DMS79 treated with DMSO at 0.1 percent for 48 hours (cell line): ENCODE measurements at places on chromosomes 5 and 9.
A peak's percentile ranks its signal among the peaks of the same experiment; 100 is the strongest.

GRCh38 chr9:36251428-36251827 is 6.8 kb downstream of the GNE start:
- no peak for DNase-seq

- DNase-seq, result no peak
These were observed 178.1 kb upstream of the IL12B start for GRCh38 chr5:159508344-159508743.

DNA sequence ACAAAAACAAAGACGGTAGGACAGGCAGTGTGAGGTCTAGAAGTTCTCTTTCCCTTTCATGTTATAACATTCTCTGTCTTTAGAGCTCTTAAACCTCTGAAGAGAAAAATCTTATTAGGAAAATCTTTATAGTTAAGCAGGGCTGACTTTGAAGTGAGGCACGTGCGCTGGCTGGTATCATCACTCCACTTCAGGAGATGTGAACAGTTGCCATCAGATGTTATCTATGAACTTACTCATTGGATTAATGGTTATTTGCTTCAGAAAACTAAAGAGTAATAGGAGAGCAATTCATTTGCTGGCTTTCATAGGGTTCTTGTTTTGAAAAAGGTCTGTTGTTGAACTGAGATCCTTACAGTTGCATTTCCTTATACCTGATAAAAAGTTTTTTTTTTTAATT is 25.7 kb downstream of the LRRTM2 start:
- no peak for DNase-seq

GRCh38 chr9:38419181-38419580 is 5.1 kb downstream of the IGFBPL1 start:
- DNase-seq, result peak; percentile 72

DNA sequence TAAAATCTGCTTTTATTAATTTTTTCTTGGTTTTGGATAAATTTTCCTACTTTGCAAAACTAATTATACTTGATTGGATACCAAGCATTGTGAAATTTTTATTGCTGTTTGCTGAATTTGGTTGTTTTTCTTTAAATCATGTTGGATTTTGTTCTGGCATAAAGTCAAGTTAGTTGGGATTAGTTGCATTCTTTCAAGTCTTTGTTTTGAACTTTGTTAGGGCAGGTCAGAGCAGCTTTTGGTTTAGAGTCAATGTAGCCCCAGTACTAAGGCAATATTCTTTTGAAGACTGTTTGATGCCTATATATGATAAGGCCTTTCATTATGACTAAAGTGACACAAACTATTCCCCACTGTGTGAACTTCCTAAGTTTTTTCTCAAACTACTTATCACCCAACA is 531.1 kb downstream of the RASEF start:
- DNase-seq, result no peak

GRCh38 chr5:139689631-139690063 is 41.5 kb downstream of the CXXC5 start:
- no peak for DNase-seq

GRCh38 chr9:94042516-94043360 is 41.5 kb upstream of the PTPDC1 start:
- no peak for DNase-seq

DNA sequence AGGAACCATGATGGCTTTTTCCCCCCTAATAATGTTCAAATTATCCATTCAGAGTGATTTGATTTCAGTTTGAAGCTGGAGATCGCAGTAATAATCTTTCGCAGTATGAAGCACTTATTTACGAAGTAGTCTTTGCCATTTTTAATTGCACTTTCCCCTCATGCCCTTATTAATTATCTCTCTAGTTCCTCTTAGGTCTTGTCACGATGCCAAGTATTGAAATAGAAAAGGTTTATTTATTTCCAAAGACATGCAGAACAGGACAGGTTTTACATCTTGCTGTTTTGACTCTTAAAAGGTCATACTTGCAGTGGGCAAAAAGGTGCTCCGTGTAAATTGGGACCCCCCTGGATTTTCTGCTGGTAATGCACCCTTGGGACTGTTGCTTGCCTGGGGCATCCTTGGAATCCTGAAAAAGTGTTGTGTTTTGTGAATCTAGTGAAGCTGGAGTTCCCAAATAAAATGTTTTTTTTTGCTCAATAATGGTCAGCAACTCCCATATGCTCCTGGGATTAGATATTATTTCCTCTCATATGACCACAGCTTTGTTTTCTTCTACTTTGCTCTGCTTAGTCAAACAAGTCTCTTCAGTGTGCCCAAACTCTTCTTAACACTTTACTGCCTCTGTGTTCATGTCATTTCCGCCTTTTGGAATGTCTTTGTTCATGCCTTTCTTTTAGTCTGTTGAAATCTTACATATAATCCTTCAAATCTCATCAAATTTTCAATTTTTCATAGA is 278.3 kb downstream of the TMEM38B start:
- DNase-seq, result no peak

- DNase-seq, result peak; percentile 93
These were observed 65.0 kb downstream of the UGCG start for GRCh38 chr9:111961575-111961974.

DNA sequence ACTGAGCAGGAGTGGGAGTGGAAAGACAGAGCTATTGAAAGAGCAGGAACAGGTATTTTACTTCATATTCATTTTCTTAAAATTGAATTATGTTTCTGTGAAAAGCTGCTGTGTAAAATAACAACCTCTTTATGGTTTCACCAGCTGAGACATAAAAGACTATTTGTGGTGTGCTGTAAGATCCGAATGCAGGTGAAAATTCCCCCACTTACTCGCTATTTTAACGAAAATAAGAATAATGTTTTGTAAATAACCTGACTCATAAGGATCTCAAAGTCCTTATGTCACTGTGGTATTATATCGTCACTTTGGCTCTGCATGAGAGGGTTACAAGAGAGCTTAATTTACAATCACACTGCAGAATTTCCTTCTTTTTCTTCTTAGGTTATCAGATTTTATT is 65.3 kb upstream of the NFIB start:
- no peak for DNase-seq

DNA sequence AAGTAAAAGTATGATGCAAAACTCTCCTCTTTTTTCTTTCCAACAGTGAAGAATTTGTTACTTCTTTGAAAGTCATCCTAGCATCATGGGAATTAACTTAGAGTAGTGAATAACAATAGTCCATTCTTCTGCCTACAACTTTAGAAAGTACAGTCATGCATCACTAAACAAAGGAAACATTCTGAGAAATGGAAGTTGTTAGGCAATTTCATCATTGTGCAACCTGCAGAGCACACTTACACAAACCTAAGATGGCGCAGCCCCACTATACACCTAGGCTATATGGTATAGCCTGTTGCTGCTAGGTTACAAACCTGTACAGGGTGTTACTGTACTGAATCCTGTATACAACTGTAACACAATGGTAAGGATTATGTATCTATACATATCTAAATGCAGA is 1209.3 kb upstream of the C9orf72 start:
- no peak for DNase-seq

- no peak for DNase-seq
These were observed 98.2 kb downstream of the OTULIN start for GRCh38 chr5:14762549-14763216.

GRCh38 chr5:111962906-111963305 is 205.9 kb upstream of the NREP start:
- no peak for DNase-seq

- no peak for DNase-seq
These were observed 20.1 kb downstream of the LHFPL2 start for GRCh38 chr5:78628270-78628992.

GRCh38 chr5:79697222-79698170 is 7.9 kb downstream of the CMYA5 start:
- no peak for DNase-seq

DNA sequence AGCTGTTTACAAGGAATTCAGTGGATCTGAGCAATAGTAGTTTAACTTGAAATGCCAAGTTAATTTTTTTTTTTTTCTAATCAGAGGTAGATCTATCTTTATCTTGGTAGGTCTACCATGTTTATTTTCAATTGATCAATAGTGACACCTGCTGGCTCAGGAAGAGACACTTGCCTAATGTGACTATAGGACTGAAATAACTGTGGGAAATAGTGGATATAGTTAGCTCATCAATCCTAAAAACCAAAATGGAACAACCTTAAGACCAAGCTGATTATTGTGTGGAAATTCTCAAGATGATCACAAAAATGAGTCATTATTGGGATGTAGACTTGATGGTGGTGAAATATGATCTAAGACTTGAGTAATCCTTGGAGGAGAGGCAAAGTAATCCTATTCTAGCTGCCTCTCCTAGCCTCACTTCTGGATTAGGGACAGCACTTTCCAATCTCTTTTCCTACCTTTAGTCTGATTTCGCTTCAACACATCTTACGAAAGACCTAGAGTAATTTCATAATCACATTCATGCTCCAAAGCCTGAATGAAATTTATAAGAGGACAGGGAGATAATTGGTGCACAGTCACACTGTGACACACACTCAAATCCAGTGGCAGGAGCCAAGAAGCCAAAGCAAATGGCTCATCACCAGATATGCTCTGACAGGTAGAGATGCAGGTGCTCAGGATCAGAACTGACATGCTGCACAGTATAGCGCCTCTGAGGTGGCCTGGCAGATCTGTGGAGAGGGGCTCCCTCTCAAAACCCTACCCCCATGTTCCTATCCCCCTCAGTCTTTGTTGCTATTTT is 156.3 kb downstream of the HMHB1 start:
- DNase-seq, result peak; percentile 1

GRCh38 chr5:137778772-137779564 is 24.8 kb upstream of the HNRNPA0 start:
- peak; percentile 6 for DNase-seq

DNA sequence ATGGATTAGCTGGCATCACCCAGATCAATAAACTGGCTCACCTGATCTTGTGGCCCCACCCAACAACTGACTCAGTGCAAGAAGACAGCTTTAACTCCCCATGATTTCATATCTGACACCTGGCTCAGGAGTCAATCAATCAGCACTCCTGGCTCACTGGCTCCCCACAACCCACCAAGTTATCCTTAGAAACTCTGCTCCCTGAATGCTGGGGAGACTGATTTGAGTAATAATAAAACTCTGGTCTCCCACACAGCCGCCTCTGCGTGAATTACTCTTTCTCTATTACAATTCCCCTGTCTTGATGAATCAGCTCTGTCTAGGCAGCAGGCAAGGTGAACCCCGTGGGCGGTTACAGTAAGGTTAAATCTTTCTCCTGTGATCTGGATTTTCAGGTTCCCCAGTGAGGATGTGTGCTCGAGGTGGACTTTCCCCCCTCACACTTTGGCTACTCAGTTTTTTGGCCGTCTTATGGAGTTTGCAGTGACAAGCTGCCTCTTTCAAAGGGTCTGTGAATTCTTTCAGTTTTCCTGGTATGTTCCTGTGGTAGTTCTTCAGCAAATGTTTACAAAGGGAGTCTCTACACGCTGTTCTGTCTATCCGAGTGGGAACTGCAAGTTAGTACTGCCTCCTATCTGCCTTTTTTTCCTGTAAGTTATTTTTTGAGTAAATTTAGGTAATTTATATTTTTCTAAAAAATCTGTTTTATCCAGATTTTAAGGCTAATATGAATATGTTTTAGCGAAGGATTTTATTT is 500.2 kb upstream of the NUDT12 start:
- DNase-seq, result no peak

- no peak for DNase-seq
These were observed 12.2 kb upstream of the HSPB3 start for GRCh38 chr5:54443270-54443669.

DNA sequence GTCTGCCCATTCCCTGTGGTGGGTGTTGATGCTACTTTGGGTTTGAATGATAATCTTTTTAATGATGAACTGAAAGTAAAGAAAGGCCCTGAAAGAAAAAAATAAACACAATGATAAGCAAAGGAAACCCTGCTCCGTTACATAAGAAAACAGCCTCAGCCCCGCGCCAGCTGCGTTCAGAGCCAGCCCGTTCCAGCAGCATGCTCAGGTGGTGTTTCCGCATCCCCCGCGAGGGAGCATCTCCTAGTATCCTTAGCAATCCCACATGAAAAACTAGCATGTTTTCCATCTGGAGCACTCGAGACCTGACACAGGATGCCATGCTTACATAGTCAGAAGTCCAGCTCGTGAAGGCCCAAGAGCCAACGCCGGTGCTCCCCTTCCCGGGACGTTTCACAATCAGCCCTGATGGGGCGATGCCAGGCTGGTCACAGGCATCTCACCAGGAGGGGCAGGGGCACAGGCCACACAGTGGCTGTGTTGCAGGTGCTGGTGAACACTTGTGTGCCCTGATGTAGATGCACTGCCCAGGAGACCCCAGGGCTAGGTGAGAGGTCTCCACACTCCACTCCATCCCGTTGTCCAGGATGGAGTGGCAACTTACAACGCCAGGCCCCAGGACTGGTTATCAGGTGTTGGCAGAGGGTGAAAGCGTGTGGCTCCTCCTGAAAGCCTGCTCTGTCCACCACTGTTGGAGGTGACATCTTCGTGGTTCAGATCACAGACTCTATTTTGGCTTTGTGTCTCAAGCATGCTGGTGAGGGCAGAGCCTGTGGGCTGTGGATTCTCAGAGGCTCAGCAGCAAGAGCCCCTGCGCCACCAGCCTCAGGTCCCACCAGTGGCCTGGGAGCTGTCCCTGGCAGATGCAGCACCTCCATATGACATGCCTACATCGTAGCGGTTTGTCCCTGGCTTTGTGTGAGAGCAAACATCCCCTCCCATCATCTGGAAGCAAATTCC is 246.8 kb upstream of the IRX1 start:
- no peak for DNase-seq

DNA sequence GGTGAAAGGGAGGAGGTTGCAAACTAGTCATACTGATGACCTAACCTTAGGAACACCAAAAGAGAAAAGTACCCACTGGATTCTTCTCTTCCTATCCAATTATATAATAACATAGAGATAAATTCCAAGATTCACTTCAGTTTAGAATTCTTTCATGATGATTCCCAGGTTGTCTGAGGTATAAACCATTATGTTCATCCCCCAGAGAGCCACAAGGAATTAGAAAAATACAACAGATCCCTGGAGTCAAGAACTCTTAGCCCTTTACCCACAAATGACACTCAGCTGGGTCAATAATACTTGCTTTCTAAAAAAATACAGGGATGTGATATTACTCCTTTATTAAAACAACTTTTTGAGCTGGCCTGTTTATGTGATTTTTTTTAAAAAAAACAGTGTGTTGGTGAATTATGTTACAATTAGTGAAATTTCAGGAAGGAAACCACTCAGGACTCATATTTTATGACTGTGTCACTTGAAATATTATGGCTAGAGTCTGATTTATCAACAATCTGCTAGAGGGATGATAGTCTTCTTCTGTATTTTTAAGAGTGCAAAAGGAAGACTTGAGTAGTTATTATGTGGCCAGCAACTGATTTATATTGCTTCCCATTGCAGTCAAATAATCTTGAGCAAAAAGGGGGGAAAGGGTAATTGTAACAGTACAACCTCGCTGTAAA is 338.2 kb downstream of the NFIB start:
- DNase-seq, result peak; percentile 87

DNA sequence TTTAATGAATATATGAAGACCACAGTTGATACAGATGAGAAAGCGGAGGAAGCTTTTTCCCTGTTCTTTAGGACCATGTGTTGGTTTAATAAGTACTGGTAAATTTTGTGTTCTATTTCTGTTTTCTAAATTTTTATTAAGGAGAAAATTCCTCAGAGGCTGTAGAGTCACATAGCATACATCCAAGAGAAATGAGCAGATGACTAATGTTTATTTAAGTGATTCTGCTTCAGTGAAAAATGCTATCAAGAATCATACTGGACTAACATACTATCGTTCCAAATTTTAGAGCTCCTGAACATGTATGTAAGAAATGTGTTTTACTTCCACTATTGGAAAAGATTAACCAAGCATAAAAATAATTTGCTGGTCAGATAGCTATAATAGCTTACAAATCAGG is 115.0 kb downstream of the KIAA1958 start:
- DNase-seq, result no peak

GRCh38 chr9:98132158-98132557 is 13.1 kb upstream of the TRIM14 start:
- no peak for DNase-seq
